Stimulated activated CD8-positive, alpha-beta memory T cell treated with anti-CD3 and anti-CD28 coated beads, Interleukin-7, amount 100 ng/mL, for 4 hours (primary cell): ENCODE measurements at places on chromosomes 2 and 18.

DNA sequence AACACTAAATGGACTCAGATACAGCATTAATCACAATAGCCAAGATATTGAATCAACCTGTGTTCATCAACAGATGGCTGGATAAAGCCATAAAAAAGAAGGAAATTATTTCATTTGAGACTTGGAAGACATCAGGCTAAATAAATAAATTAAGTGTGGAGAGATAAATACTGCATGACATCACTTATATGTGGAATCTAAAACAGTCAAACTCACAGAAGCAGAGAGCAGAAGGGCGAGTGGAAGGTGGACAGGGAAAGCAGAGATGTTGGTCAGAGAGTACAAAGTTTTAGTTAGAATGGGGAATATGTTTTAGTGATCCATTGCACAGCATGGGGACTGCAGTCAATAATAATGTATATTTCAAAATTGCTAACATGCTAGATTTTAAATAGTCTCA lies 207.2 kb downstream of the VAPA start:
- DNase-seq = no peak

DNA sequence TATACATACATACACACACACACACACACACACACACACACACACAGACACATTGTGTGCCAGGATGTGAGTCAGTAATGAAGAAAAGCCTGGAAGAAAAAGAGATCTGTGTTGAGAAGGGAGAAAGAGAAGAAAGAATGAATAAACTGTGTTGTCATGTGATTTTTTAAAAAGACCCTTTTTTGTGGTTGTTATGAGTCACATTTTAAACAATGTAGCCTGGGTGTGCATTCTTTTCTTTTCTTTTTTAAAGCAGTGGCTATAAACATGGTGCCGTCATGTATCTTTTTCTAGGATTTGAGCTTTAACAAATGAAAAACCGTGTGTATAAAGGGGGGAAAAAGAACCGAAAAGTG lies 87.2 kb downstream of the NRP2 start:
- no peak for DNase-seq

DNA sequence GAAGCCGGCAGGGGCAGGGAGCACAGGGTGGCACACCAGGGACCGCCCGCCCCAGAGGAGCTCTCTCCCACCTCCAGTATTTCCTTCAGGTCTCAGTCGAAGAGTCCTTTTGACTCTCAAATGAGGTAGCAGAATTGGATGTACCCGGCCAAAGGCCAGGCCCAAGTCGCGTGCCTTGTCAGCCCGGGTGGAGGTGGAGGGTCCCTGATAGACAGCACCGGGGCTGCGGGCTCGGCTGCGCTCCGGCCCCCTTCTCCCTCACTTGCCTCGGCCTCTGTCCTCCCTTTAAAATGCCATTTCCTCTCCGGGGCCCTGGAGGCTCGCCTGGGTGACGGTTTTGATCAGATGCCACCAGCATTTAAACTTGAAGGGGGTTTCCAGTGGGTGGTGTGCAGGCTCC lies 198.9 kb upstream of the SOX11 start:
- DNase-seq = no peak

DNA sequence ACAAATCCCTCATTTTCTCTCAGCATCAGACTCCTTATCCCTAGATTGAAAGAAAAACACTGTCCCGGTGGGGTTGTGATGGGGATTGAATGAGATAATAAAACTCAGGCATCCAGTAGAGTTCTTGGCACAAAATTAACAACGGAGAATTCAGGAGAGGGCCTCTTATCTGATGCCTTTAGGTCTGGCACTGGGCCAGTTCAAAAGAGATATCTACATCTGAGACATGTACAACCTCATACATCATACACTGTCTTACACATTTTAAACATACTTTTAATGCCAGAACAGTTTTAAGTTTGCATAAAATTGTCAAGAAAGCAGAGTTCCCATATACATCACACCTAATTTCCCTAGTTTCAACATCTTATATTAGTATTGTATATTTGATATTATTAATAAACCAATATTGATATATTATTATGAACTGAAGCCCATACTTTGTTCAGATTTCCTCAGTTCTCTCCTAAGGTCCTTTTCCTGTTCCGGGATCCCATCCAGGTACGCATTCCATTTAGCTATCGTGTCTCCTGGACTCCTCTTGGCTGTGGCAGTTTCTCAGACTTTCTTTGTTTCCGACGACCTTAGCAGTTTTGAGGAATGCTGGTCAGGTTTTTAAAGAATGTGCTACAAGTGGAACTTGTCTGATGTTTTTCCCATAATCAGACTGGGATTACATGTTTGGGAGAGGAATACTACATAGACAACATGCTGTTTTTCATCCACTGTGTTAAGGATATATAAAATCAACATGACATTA lies 27.8 kb downstream of the NXPH2 start:
- no peak for DNase-seq

- DNase-seq = no peak
Measured at GRCh38 chr18:23868136-23868785, 146.3 kb upstream of the TTC39C start.

DNA sequence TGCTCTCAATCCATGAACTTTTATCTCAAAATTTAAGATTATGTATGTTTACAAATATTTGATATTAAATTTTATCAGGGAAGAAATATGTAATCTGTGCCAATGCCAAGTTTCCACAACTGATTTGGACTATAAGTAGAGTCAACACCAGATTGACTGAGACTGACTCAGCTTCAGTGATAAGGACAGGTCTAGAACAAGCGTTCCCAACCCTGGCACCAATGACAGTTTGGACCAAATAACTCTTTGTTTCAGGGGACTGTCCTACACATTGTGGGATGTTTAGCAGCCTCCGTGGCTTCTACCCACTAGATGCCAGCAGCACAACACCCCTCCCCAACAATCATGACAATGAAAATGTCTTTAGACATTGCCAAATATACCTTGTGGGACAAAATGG lies 165.3 kb downstream of the THADA start:
- DNase-seq = no peak

DNA sequence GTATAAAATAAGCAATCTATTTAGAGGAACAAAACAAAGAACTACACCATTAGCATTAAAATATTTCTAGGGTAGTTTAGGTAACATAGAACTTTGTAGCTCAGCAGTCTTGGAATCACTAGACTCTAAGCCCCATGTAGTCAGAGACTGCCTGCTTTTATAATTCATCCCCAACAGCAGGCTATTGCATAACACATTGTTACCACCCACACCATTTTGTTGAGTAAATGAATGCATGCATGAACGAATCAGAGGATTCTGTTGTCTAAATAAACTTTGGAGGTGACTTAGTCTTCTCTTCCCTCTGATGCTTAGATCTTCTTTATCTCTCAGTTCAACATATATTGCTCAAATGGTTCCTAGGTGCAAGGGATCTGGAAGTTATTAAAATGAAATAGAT lies 167.6 kb upstream of the TNP1 start:
- DNase-seq = no peak

DNA sequence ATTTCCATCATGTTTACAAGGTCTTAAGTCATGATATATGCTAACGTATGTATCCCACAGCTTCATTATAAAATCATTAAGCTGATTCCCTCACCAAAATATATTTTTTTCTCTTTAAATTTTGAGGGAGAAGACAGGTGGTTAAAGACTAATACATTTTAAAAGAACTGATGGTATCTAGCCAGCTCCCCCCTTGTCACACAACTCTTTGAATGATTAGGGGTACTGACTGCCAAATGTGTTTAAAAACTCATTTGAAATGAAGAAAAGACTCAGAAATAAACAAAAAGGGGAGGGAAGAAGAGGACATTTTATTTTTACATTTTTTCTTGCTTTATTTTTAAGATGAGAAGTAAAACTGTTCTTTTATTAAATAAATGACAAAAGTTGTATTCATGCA lies 805.3 kb downstream of the SATB2 start:
- DNase-seq = no peak

DNA sequence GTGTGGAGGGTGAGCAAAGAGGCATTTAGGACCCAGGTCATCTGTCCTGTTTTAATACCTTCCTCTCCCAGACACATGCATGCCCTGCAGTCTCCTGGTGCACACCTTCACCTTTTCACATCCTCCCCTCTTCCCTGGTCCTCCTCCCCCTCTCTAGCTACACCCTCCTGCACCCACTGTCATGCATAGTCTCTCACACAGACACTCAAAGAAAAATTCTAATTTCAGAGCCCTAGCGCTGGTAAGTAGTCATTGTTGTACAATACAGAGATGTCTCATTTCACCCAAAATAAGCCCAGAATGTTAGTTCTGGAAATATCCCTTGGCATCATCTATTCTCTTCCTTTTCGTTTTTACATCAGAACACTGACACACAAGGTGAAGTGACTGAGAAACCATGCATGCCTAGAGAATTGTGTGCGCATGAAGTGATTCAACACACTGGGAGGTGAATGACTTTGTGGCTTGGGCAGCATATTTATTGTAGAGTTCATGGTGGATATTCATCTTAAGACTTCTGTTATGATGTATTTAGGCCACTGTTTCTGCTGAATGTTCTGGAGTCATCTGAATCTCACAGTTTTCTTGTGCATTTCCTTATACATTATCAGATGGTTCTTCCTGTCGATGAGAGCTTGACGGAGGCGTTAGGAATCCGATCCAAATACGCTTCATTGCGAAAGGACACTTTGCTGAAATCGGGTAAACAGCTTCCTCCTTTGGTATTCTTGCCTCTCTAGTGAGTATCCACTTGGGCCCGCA lies 69.9 kb downstream of the COA5 start:
- no peak for DNase-seq
